Renal cortical epithelial cell (primary cell): ENCODE measurements at places on chromosomes 5 and 9. TPM values are rescaled to one million over a fixed set of nuclear protein-coding genes. Genes with fewer than 3 reads are reported as not detected.

Gene SCGB3A2
- total RNA-seq, result not detected in 2 replicates

Gene OR1J2
- not detected in 2 replicates for total RNA-seq

Gene ITK
- 0.05 TPM in 1 of 2 replicates, not detected in the other for total RNA-seq

Gene RAI14
- total RNA-seq, result 174 and 209 TPM in 2 replicates

Gene FGFR4
- 14.1 and 35.2 TPM in 2 replicates for total RNA-seq

Gene TEX48
- total RNA-seq, result not detected in 2 replicates

Gene CAST
- 183 and 341 TPM in 2 replicates for total RNA-seq

Gene OMD
- not detected in 2 replicates for total RNA-seq

Gene SLC27A6
- total RNA-seq, result 0.10 TPM in 1 of 2 replicates, not detected in the other

Gene PCDHB11
- 0.17 and 1.6 TPM in 2 replicates for total RNA-seq

Gene LECT2
- not detected in 2 replicates for total RNA-seq

Gene FGD3
- total RNA-seq, result 0.35 and 0.52 TPM in 2 replicates

Gene RNF180
- 13.0 and 35.2 TPM in 2 replicates for total RNA-seq

Gene CD72
- 0.60 and 1.2 TPM in 2 replicates for total RNA-seq

Gene TUSC1
- total RNA-seq, result 15.5 and 18.5 TPM in 2 replicates

Gene SLC36A3
- total RNA-seq, result not detected in 2 replicates

Gene PCDHB16
- total RNA-seq, result 0.17 and 1.4 TPM in 2 replicates

Gene WDR31
- total RNA-seq, result 1.9 and 9.3 TPM in 2 replicates

Gene LRRTM2
- total RNA-seq, result 0.10 TPM in 1 of 2 replicates, not detected in the other

Gene PCA3
- total RNA-seq, result 0.05 TPM in 1 of 2 replicates, not detected in the other

Gene SH3PXD2B
- 8.3 and 12.9 TPM in 2 replicates for total RNA-seq

Gene LURAP1L
- total RNA-seq, result 7.3 and 9.4 TPM in 2 replicates

Gene TICAM2
- 3.1 and 6.9 TPM in 2 replicates for total RNA-seq

Gene RAD1
- 12.0 and 14.1 TPM in 2 replicates for total RNA-seq

Gene SLC6A18
- total RNA-seq, result not detected in 2 replicates

Gene CCDC192
- total RNA-seq, result not detected in 2 replicates

Gene CTNND2
- not detected in 2 replicates for total RNA-seq

Gene OBP2B
- total RNA-seq, result not detected in 2 replicates

Gene GKAP1
- total RNA-seq, result 0.52 and 4.5 TPM in 2 replicates

Gene IL4
- total RNA-seq, result not detected in 2 replicates
